ENCODE measurements at places on chromosomes 2 and 18.

DNA sequence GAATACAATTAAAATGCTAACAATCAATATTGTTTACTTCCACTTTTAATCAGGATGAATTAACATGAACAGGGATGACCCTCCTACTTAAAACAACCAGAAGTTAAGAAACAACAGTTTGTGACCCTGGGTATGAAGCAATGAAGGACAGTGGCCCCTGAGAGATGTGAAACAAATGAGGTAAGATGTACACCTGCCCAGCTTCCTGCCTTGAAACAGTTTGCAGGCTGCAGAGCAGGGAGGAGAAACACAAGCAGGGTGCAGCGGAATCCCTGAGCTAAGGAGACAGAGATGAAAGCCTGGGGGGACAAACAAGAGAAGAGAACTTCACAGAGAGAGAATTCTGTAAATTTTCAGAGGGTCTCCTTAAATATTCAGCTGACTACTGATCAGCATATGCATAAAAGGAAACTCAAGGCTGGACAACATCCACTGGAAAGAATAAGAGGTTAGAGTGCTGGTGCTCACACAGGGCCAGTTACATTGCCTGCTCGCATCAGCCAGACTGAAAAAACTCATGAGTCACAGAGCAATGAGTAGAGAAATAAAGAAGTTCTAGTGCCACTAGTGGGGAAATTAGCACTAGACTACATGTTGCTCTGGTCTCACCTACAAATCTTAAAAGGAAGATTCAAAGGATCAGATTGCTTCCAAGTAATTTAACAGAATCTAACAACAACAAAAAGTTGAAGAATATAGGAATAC, 106.4 kb downstream of the PID1 start:
- no peak for DNase-seq

GRCh38 chr2:221343524-221343923, 228.6 kb downstream of the EPHA4 start:
- no peak for DNase-seq

DNA sequence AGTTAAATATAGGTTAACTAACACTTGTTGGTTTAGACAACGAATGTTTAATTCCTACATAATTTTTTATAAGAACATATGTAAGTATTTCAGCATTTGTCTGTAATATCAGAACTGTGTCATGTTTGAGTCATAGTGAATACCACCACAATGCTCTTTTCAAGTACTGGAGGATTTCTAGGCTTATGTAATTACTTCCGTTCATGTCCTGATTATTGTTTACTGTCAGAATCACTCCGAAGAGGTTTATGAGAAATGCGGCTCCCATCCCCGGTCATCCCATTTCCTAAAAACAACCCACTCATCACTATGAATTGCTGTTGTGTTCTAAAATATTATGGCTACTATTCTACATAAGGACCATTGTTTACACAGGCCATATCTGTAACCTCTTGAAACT, 45.1 kb downstream of the CDH19 start:
- no peak for DNase-seq

GRCh38 chr2:37877457-37878315, 47.4 kb upstream of the RMDN2 start:
- DNase-seq = no peak

DNA sequence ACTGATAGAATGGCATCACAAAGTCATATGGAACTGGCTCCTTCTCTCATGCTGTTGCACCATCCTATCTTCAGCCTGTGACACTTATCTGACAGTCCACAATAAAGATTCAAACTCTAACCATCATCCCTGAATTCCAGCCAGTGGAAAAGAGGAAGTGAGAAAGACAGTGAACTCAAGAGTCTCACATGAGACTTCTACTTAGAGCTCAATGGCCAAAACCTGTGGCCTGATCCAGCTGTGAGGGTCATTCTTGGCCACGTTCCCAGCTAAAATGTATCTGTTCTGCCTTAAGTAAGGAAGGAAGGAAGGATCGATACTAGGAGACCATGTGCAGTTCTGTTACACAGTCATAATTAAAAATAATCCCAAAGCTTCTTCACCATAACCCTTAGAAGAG, 73.6 kb downstream of the RND3 start:
- DNase-seq = no peak

DNA sequence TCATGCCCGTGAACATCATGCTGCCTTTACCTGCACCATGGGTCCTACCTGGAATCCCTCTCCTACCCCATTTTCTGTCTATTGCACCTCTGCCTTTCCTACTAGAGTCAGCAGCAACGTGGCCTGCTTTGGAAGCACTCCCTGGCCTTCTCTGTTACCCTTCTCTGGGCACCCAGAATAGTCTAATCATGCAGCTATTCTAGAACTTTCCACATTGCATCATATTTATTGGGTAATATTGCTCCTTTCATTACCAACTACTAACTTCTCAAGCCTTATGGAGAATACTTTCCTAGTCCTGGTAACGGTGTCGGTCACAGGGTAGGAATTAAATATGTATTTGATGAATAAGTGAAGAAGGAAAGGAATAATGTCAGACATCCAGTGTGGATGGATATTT, 33.3 kb upstream of the CREG2 start:
- no peak for DNase-seq

- no peak for DNase-seq
Observed at GRCh38 chr2:99867770-99868169, 274.6 kb downstream of the AFF3 start.

DNA sequence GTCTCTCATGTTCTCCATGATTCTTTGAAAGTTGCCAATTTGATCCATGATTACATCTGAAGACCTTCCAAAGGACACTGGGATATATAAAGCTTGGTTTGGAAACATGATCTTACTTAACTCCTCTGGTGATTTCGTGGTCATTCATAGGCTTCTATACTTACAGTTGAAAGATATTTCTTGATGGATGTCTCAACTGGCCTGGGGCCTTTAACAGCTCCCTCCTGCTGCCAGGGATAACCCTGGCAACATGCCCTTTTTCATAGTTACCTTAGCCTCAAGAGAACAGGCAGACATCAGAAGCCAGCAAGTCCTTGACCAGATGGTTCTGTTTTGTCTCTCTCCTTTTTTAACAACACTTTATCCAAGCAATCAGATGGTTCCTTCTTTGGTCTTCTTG, 23.5 kb upstream of the MFF start:
- no peak for DNase-seq

GRCh38 chr2:112957511-112957910, 20.3 kb upstream of the IL36G start:
- no peak for DNase-seq

GRCh38 chr2:234752966-234753365, 198.9 kb upstream of the SH3BP4 start:
- no peak for DNase-seq

GRCh38 chr2:239668042-239668441, 267.2 kb upstream of the HDAC4 start:
- no peak for DNase-seq

DNA sequence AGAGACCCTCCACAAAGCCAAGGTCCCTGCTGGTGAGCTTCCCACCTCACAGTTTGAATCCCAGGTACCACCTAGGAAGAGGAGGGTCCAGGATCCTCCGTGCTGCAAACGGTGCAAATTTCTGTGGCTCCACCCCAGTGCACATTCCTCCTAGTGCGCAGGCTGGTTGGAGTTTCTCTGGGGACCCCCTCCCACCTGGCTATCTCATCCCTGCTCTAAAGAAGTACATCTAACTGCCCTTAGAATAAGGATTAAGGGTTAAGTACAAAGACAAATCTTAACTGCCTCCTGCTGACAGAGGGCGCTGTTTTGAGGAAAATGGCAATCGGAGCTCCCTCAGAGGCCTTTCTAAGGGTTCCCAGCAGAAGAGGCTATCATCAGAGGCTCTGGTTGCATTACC, 109.6 kb upstream of the FSIP2 start:
- DNase-seq = no peak

DNA sequence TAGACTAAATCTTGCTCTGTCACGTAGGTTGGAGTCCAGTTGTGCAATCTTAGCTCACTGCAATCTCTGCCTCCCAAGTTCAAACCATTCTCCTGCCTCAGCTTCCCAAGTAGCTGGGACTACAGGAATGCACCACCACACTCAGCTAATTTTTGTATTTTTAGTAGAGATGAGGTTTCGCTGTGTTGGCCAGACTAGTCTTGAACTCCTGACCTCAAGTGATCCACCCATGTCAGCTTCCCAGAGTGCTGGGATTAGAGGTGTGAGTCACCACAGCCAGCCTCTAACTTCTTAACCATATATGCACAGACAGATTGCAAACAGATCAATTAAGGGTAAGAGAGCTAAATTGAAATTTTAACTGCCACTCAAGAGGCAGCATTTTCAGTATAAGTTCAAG, 22.1 kb upstream of the CNGA3 start:
- DNase-seq = no peak

- DNase-seq = peak; percentile 24
Observed at GRCh38 chr18:48609820-48610815, 71.3 kb downstream of the CTIF start.

- no peak for DNase-seq
Observed at GRCh38 chr2:238158509-238159070, at the start of gene ERFE. TSS of gene ERFE (plus strand) at chr2:238158970. CDS start at chr2:238159008, 38 bp downstream.

DNA sequence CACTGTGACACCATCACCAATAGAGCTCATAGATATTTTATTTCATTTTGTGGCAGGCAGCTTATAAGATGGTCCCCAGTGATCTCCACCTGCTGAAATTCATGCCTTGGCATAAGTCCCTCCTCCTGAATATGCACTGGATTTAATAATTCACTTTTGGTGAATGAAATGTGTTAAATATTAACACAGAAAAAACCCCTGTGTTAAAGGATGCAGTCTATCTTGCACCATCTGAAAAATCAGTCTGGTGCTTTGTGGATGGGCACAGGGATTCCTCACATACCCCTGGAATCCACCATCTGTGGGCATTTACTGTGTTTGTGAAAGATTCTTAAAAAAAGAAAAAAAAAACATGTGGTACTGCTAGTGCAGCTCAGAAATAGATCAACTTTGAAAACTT, 26.1 kb upstream of the WIPF1 start:
- no peak for DNase-seq

DNA sequence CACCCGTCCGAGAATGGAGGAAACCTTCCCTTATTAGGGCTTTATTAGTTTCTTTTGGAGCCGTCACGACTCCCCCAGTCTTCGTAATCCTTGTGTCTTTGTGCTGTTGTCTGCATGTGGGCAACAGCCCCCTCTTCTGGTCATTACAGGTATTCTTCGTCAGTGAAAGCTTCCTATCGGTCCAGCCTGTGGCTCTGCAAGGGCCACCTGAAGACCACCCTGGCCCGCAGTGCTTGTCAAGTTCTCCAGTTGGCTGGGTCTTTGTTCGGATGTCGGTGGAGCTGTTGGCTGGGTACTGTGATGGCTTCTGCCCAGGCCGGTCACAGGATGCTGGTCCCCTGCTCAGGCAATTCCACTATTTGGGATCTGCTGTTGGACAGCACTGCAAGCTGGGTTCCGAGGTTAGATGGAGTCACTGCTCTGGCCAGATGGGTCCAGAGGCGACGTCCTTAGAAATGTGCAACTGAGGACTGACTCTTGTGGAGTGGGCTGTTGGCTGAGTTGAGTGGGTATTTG, 19.2 kb downstream of the E2F6 start:
- DNase-seq = no peak

- no peak for DNase-seq
Observed at GRCh38 chr2:212360068-212360460, 178.5 kb downstream of the ERBB4 start.

DNA sequence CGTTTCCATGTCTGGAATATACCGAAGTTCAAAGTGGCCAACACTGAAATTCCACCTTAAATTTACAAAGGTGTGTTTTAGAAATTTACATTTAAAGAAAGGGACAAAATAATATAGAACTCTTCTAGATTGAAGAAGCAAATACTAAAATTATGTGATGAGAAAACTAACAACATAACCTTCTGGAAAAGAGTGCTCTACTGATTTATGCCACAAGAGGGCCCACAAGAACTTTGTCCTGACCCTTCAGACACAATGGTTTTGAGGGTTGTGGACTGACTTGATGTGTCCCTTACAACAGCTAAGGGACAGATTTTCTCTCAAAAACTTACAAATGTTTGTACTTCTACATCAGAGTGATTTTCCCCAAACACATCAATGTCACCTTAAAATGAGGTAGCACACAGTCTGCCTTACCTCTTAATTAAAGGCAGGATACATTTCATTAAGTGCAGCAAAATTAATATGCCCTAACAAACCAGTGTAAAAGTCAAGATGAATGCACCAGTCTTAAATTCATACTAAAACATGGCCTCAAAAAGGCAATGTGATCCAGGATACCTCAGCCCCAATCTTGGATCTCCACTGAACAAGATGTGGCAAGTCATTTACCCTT, 36.2 kb downstream of the EIF2AK3 start:
- DNase-seq = no peak

GRCh38 chr2:85288244-85288725, 39.5 kb downstream of the TGOLN2 start:
- no peak for DNase-seq

DNA sequence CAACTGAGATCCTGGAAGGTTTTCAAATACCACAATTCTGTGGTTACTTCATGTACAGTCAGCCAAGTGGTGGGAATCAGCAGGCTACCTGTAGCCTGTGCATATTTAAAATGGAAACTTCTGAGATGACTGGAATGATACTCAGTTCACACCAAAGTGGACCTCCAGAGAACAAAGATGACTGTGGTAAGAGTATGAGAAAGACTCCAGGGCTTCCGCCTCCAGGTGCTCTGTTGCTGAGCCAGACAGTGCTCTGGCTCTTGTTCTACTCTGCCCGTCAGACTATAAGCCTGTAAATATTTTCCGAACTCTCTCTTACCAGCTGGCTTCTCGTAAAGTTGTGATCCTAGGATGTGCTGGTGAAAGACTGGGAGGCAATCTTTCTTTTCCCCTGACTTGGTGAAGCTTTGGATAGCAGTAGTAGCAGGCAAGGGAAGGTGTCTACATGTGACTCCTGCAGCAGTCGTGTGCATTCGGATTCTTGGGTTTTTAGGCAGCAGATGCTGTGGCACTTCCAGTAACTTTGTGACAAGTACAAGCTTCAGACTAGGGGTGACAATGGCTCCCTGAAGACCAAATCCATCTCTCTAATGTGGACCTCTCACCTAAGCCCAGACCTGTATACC, 23.1 kb downstream of the ST3GAL5 start:
- no peak for DNase-seq

- DNase-seq = no peak
Observed at GRCh38 chr2:45275806-45276205, 266.6 kb upstream of the SIX2 start.

DNA sequence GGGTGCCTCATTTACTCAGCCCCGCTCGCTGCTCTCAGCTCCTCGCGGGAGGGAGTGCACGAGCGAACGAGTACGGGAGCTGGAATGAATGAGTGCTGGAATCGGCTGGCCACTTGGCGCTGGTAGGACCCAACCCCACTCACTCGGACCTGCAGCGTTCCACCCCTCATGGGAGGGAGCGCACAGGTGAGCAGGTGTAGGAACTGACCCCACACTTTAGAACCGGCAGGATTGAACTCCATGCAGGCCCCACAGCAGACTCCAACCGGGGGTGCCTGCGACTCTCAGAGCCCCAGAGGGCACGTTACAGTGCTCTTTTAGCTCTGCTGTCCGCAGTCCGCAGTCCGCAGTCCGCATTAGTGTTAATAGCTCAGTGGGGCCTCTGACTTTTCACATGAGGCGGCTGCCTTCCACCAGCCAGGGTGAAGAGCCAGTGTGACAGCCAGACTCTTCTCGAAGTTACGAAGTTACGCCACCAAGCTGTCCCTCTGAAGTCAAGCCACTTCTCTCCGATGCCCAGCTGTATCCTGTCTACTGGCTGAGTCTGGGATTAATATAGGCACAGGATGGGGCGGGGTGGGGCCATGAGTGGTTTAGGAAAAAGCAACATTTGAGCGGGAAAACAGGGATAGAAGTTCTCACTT, 102.7 kb upstream of the ARHGAP15 start:
- DNase-seq = no peak
